ENCODE measurements at places on chromosomes 7 and 10. TPM values are rescaled to one million over a fixed set of nuclear protein-coding genes. Genes with fewer than 3 reads are reported as not detected.
A peak's percentile ranks its signal among the peaks of the same experiment; 100 is the strongest.

ANKRD7 gene
- total RNA-seq = not detected

C10orf62 gene
- not detected for total RNA-seq

GRCh38 chr10:7478727-7479457 lies 68.1 kb upstream of the SFMBT2 start:
- no peaks in the 10 kb centered on the region for H3K4me1 ChIP-seq
- H3K4me3 ChIP-seq = no peak overlapping the region
- H3K27me3 ChIP-seq = peaks cover 10% of the 10 kb centered on the region
- no peak for DNase-seq
- H3K27ac ChIP-seq = no peak overlapping the region

DNA sequence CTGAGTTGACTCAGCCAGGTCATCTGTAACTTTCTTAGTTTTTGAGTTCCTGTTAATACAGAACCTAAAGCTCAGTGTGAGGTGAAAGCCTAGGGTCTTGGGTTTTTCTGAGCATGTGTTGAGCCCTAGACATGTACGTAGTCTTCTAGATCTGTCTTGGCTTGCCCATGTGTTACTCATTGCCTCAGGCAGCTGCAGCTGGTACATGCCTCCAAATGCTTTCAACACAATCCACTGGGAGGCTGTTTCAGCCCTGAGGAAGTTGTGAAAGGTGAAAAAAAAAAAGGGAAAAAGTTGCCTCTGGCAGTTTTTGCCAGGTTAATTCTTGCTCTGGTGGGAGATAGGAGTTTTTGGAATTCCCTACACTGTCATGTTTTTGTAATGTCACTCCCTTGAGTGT lies 134.6 kb downstream of the RNF216 start:
- H3K4me1 ChIP-seq = peaks cover 24% of the 10 kb centered on the region
- H3K4me3 ChIP-seq = no peak overlapping the region
- H3K27me3 ChIP-seq = no peaks in the 10 kb centered on the region
- no peak for DNase-seq
- H3K36me3 ChIP-seq = peaks cover 15% of the 10 kb centered on the region

DNA sequence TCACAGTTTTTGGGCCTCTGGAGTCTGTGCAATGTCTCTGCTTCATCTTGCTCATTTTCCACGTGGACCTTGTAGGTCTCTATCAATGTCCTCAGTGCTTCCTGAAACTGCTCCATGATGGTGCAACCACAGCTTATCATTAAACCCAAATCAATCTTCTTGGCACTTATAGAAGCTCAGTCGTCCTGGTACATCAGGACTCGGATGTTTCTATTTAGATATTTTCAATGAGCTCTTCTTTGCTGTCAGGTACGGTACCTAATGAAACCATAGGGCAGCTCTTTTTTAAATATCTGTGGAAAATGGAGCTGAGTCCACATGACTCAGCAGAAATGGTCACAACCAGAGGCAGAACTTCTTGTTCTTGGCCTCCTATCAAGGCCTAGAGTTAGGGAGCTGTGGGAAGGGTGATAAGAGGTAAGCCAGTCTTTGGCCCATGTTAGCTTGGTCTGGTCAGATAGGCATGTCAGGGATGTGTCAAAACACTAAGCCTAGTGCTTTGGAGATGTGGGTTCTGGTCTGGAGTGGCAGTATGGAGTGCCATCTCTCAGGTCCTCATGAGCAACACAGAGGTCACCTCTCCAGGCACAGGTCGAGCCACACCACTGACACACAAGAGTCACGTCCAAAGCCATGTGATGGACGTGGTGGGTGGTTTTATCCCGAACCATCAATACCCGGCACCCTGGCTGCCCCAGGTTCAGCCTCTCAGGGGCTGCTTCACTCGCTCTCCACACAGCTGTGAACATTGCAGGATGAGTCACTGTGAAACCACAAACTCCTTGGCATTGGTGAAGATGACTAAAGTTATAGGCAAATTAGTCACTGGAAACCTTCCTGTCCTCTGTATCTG lies 87.0 kb downstream of the TBXAS1 start:
- DNase-seq = peak; percentile 98
- H3K36me3 ChIP-seq = no peaks in the 10 kb centered on the region
- no peaks in the 10 kb centered on the region for H3K27me3 ChIP-seq
